ENCODE measurements at places on chromosomes 12 and 14.

DNA sequence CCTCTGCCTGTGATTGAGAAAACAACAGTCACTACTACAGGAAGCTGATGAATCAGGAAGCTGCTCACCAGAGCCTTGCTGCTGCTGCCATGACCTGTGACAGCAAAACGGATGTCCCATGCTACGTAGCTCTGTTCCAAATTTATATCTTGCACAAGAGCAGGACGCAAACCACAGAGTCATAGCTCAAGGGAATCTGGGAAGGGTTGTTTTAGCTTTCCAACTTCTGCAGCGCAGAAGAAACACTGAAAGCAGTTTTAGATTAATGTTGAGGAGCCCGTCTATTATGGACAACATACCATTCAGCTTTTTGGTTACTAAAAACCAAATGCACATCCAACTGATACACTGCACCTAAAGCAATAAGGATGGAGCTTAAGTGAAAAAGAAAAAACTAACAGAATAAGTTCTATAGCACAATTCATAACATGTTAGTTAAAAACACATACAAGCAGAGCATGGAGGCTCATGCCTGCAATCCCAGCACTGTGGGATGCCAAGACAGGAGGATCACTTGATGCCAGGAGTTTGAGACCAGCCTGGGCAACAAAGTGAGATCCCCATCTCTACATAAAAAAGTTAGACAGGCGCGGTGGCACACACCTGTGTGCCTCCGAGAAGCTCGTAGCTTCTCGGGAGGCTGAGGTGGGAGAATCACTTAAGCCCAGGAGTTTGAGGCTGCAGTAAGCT is 1.7 kb upstream of the ANKRD33 start:
- peak; percentile 99 for DNase-seq

GRCh38 chr12:25459541-25459951 is 93.5 kb downstream of the LMNTD1 start:
- DNase-seq: no peak

GRCh38 chr14:86683561-86683960 is 1153.6 kb downstream of the FLRT2 start:
- no peak for DNase-seq

DNA sequence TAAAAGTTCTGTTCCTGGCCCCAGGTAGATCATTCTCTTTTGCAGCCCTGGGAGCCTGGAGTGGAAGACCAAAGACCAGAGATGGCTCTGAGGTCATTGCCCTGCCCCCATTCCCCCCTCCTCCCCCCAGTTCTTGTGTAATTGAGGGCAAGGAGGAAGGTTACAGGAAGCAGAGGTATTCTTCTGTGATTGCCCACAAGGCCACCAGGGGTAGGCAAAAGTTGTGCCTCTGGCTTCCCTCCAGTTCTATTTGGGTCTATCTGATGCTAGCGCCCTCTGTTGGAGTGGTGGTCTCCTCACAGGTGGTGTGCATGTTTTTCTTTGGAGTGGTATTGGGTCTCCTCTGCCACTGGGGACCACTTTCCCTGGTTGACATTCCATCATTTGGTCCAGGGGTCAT is 41.2 kb upstream of the CRY1 start:
- no peak for DNase-seq

DNA sequence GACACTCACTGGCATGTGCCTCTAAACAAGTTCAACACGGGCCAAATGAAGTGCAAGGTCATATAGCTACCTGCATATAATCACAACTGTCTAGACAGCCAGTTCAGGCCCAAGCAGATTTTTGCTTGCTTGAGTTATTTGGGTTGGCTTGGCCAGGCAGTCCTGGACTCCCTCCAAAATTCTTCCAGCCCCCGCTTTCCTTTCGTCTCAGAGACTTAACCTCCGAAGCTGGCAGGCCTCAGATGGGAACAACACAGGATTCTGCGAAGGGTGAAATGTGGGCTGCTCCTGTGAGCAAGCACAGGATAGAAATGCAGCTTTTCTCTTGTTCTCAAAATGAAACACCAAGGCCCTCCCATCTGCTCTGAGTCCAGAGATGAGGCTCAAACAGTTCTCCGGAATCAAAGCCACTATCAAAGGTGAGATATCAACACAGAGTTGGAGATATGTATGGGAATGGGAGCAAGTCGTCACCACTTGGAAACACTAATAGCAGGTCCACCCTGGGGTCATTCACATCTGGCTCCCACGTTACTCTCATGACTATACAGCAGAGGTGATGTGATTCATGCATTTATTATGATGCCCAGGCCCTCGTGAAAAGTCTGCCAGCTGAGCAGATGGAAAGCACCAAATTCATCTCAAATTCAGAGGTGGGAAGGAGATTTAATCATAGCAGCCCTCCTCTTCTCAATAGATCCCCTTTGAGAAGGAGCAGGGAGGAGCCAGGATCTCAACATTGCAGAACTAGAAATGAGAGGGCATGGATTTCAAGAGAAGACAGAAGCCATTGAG is 389.8 kb downstream of the NUAK1 start:
- DNase-seq: peak; percentile 76

GRCh38 chr12:52546126-52546525 is 6.8 kb downstream of the KRT71 start:
- no peak for DNase-seq

- no peak for DNase-seq
Observed at GRCh38 chr12:122835750-122836026, 431 bp downstream of the HIP1R start.

DNA sequence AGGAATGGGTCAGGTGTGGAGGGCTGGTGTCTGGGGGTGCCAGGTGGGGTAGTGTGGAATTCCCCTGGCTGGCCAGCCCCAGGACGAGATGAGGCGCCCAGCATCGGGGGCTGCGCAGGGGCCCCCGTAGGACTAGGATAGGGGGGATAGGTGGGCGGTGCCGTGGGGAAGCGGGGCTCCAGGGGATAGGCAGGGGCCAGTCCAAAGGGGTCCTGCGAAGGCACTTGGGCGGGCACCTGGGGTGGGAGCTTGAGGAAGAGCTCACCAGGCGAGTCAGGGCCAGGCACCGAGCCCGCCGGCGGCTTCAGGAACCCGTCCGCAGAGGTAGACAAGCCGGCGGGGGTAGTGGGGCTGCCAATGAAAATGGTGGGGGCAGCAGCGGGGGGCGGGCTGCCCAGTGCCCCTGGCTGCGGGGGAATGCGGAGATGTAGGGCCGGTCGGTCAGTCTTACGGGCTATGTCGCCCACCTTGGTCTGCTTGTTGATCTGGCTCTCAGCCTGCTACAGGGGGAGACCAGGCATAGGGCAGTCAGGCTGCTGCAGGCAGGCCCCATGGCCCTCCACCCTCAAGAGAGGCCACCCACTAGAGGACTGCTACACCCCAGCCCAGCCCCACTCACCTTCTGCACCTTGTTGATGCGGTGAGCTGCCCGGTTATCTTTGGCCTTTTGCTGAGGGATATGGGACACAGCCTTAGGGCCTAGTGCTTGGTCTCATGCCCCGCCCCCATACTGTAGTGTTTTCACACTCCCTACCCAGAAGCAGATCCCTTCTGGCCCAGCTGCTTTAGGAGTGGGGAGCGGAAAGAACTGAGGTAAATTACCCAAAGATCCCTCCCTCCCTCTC is 19.3 kb downstream of the KMT2D start:
- DNase-seq: no peak

DNA sequence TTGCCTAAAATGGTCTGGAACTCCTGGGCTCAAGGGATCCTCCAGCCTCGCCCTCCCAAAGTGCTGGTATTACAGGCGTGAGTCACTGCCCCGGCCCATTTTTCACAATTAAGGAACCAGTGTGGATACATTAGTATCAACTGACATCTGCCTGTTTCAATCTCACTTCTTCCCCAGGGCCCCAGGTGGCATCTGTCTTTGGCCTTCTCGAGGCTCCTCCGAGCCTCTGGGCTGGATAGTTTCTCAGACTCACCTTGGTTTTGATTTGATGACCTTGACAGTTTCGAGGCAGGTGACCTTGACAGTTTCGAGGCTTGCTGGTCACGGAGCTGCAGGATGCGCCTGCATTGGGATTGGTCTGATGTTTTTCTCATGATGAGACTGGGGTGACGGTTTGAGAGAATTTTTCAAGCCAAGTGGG is 41.0 kb upstream of the NCOR2 start:
- DNase-seq: peak; percentile 58

DNA sequence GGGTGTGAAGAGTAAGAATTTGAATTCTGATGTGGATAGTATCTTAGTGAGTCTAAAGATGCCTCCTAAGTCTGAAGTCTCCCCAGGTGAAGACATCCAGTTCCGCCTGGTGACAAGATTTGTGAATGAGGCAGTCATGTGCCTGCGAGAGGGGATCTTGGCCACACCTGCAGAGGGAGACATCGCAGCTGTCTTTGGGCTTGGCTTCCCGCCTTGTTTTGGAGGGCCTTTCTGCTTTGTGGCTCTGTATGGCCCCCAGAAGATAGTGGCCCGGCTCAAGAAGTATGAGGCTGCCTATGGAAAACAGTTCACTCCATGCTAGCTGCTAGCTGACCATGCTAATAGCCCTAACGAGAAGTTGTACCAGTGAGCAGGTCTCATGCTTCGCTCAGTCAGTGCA is 24.6 kb upstream of the AICDA start:
- no peak for DNase-seq

DNA sequence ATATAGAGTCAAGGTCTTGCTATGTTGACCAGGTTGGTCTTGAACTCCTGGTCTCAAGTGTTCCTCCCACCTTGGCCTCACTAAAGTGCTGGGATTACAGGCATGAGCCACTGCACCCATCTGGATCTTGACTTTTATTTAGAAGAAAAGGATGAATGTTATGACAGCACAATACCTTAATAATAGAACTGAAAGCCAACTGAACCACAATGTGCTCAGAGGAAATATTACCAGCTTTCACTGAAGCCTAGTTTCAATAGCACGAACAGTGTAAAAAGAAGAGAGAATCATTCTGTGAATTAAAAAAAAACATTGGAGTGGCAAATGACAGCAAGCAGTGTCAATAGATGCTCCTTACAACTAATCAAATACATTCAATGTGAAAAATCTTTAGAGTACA is 239.2 kb upstream of the RMST start:
- no peak for DNase-seq

GRCh38 chr14:38860530-38860929 is 242.5 kb downstream of the SEC23A start:
- DNase-seq: no peak

- peak; percentile 87 for DNase-seq
Observed at GRCh38 chr12:100427078-100427477, 46.6 kb upstream of the NR1H4 start.

GRCh38 chr14:60175255-60175902 is 10.2 kb upstream of the DHRS7 start:
- peak; percentile 6 for DNase-seq

DNA sequence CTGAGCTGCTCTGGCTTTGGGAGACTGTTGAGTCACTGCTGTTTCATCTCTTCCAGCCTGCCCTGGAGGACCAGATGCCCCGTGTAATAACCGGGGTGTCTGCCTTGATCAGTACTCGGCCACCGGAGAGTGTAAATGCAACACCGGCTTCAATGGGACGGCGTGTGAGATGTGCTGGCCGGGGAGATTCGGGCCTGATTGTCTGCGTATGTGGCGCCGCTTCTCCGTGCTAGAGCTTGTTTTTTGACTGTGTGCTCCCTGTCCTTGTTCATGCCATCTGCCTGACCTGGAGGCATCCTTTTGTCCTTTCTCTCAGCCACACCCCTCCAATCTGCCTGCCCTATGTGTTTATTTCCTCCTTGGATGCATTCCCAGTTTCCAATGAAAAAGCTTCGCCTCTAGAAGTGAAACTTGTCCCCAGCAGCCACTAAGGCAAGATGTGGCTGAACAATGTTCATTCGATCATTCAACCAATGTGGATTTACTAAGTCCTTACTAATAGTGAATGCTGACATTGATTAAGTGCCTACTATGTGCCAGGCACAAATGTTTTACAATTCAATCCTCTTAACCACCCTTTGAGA is 98.6 kb downstream of the NT5DC3 start:
- DNase-seq: no peak

- no peak for DNase-seq
Observed at GRCh38 chr14:55051165-55051422, 353 bp upstream of the MAPK1IP1L start.

DNA sequence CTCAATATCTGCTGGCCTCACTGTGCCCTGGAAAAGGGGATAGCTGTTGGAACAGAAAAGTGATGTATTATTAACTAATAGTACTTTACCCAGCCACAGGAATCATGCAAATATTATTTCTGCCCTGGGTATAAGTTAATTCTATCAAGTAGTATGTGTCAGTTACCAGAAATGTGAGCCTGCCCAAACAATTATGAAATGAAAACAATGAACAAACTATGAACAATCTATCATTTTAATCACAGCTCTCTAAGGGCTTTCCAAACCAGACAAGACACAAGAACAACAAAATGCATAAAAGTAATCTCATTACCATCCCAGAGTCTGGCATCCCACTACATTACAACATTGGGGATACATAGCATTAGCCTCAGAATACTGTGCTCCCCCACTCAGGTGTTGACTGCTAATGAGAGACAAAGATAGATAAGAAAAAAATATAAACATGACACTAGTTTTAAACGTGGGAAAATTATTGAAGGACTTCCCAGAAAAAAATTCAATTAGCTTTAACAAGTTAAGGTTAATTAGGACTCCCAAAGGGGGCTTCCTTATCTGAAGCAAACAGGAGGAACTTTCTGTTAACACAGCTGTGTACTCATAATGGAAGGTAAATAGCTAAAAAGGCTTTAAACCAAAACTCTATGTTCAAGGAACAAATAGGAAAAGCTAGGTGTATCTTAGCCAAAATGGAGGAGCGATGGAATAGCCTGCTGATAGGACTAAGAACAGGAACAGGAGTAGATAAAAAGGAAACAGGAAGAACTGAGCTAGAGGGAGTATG is 3.3 kb downstream of the DCAF5 start:
- DNase-seq: peak; percentile 46

- no peak for DNase-seq
Observed at GRCh38 chr12:29230800-29231560, 81.9 kb downstream of the FAR2 start.

DNA sequence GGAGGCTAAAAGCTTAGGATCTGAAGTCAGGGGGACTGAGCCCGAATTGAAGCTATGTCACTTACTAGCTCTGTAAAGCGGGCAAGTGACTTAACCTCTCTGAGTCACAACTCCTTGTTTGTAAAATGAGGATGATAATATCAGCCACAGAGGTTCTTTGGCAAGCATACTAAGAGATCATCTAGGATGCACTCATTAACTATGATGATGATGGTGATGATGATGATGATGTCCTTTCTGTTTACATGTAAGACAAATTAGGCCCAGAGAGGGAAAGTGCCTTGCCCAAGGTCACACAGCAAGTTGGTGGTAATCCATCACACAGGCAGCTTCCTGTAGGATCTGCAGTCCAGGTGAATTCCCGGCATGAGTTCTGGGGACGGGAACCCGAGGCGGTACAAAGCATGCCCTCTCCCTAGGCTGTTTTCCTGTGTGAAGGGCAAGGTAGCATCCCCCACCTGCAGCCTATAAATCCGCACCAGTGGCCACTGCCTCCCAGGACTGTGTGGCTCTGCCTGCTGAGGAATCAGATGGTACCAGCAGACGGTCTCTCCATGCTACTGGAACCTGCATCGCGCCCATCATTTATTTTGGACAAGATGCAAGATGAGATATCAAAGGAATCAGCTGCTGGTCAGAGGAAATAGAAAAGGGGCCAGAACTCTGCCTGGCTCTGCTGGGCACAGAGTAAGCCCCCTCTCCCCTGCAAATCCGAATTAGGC is 55.2 kb downstream of the MAP1LC3B2 start:
- peak; percentile 58 for DNase-seq
